ENCODE measurements at places on chromosomes 12 and 14.

DNA sequence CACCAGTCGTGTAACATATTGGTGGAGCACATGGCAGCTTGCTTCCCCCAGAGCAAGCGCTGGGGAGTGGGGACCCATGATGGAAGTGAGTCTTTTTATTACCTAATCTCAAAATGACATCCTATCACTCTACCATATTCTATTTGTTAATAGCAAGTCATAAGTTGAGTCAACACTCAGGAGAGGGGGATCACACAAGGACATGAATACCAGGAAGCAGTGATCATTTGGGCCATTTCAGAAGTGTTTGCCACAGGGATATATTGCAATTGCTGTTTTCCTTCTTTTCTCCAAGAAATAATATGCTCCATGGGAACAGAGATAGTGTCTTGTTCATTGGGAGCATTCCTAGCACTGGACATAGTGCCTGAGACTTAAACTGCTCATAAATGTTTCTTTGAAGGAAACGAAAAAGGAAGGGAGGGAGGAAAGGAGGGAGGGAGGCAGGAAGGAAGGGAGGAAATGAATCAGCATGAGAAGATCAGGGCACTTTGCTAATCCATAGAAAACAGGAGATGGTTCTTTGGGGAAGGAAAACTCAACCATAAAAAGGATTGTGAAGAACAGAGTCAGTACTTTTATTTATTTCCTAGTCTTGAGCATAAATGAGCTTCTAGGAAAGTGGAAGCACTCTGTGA lies 39.2 kb upstream of the EEA1 start:
- DNase-seq = no peak

GRCh38 chr12:26102953-26103352 lies 21.9 kb downstream of the BHLHE41 start:
- no peak for DNase-seq

DNA sequence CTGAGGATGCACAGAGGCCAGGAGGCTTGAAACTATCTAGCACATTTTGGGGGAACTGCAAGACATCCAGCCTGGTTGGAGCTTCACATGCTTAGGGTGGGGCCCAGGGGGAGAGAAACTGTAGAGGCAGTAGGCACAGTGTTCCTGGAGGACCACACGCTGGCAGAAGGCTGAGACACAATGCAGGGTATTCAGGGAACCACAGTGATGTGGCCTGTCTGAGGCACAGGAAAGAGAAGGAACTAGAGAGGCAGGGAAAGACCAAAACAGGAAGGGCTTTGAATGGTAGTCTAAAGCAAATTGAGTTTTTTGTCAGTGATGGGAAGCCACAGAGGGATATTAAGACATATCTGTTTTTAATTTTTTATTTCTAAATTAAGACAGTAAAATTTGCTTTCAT lies 100.2 kb upstream of the PRICKLE1 start:
- no peak for DNase-seq

DNA sequence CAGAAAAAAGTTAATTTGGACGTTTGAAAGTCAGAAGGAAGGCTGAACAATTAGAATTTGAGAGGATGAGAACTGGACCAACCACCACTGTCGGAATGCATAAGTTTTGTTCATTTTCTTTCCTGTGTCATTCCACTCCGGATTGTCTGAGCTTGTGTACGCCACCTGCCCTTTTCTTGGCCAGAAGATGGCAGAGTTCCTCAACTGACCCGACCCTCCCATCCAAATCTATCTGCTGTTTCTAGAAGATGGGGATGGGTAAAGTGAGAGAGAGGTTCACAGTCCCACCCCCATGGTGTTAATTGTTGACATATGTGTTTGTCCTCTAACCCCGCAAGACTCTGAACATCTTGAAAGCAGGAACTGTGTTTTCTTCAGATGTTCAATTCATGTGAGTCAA lies 388.0 kb downstream of the VRK1 start:
- DNase-seq = no peak

DNA sequence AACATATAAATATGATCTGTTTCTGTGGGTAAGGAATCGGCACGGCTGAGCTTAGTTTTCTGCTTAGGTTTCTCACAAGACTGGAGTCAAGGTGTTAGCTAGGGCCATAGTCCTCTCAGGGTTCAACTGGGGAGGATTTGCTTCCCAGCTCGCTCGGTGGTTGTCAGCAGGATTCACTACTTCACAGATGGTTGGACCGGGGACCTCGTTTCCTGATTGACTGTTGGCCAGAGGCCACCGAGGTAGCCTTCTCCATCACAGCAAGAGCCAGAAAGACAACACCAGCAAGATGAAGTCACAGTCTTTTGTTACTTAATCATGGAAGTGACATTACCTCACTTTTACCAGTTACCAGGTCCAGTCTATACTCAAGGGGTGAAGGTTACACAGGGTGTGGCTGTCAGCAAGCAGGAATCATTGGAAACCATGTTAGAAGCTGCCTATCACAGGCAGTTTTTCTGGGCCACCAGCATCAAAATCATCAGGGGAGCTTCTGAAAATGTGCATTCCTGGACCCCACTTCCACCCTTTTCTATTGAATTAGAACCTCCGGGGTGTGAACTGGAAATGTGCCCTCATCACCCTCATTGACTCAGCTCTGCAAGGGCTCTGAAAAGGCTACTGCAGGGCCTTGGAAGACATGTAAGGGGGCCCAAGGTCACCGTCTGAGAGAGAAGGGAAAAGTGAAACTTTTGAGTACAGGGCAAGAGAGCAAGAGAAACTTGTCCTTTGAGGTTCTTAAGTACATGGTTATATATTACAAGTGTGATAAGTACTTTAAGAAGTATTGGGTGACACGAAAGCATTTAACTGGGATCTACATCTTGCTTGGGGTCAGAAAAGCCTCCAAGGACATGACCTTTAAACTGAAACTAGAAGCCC lies 10.9 kb downstream of the COPS7A start:
- no peak for DNase-seq
